K562 (cell line): ENCODE measurements at places on chromosomes 4 and X. TPM values are rescaled to one million over a fixed set of nuclear protein-coding genes. Genes with fewer than 3 reads are reported as not detected.

- DNase-seq = no peak
These were observed 77.5 kb upstream of the INPP4B start for GRCh38 chr4:142923619-142924018.

GRCh38 chr4:67451464-67451863 is 93.8 kb downstream of the CENPC start:
- no peak for DNase-seq

- no peak for DNase-seq
These were observed 36.5 kb upstream of the RASL11B start for GRCh38 chr4:52825460-52826090.

Gene TMEM131L
- 6.9 and 7.5 TPM in 2 replicates for polyA plus RNA-seq

Gene CFAP299
- polyA plus RNA-seq = 0.33 TPM in 1 of 2 replicates, not detected in the other

Gene CENPVL1
- polyA plus RNA-seq = not detected in 2 replicates

Gene ATP1B4
- not detected in 2 replicates for polyA plus RNA-seq
